Vein endothelial cell (primary cell): ENCODE measurements at places on chromosomes 6 and 20. TPM values are rescaled to one million over a fixed set of nuclear protein-coding genes. Genes with fewer than 3 reads are reported as not detected.

The EYA4 gene
- total RNA-seq: 0.38 and 0.98 TPM in 2 replicates

The TGM2 gene
- 938 and 1,115 TPM in 2 replicates for total RNA-seq

The TUBE1 gene
- total RNA-seq: 16.0 and 19.8 TPM in 2 replicates

The MUCL3 gene
- not detected in 2 replicates for total RNA-seq

The GHRH gene
- total RNA-seq: not detected in 2 replicates

The COL21A1 gene
- total RNA-seq: 1.6 and 5.3 TPM in 2 replicates

The PACSIN1 gene
- not detected in 2 replicates for total RNA-seq

The SYCP2L gene
- total RNA-seq: not detected in 2 replicates

The NMBR gene
- total RNA-seq: under 0.01 TPM in 1 of 2 replicates, not detected in the other

The CST5 gene
- total RNA-seq: not detected in 2 replicates

The OR12D3 gene
- not detected in 2 replicates for total RNA-seq

The GNRH2 gene
- total RNA-seq: 0.57 TPM in 1 of 2 replicates, not detected in the other

The APCDD1L gene
- 0.38 TPM in 1 of 2 replicates, not detected in the other for total RNA-seq

The FRK gene
- total RNA-seq: under 0.01 and 0.10 TPM in 2 replicates

The HTR1B gene
- total RNA-seq: 31.8 and 34.0 TPM in 2 replicates

The GPLD1 gene
- 0.19 and 0.33 TPM in 2 replicates for total RNA-seq

The COL9A3 gene
- total RNA-seq: 0.19 and 0.65 TPM in 2 replicates
